CD4-positive, alpha-beta T cell (primary cell): ENCODE measurements at places on chromosomes 13 and 19. TPM values are rescaled to one million over a fixed set of nuclear protein-coding genes. Genes with fewer than 3 reads are reported as not detected.

The CEACAM3 gene
- total RNA-seq: not detected

The C19orf18 gene
- 0.36 TPM for total RNA-seq

The METTL21C gene
- total RNA-seq: not detected

The FFAR1 gene
- total RNA-seq: not detected

The RSPH6A gene
- total RNA-seq: 0.25 TPM

The DZIP1 gene
- not detected for total RNA-seq

The OR10H1 gene
- not detected for total RNA-seq

The HOOK2 gene
- total RNA-seq: 14.8 TPM

The NKPD1 gene
- 0.73 TPM for total RNA-seq

The ZNF91 gene
- total RNA-seq: 95.5 TPM

The TSHZ3 gene
- 0.38 TPM for total RNA-seq

The CBY2 gene
- total RNA-seq: not detected

The KLK1 gene
- total RNA-seq: not detected

The SPACA7 gene
- not detected for total RNA-seq

The IZUMO2 gene
- total RNA-seq: not detected

The MBD3L3 gene
- not detected for total RNA-seq

The CCNE1 gene
- 4.9 TPM for total RNA-seq

The PABPC3 gene
- 0.20 TPM for total RNA-seq

The IGFL2 gene
- total RNA-seq: not detected

The PTGER1 gene
- not detected for total RNA-seq
